ENCODE measurements at places on chromosomes 11 and 22. TPM values are rescaled to one million over a fixed set of nuclear protein-coding genes. Genes with fewer than 3 reads are reported as not detected.

- DNase-seq: no peak
Measured at GRCh38 chr22:25930083-25930482, 188.1 kb downstream of the MYO18B start.

SLN gene
- not detected for total RNA-seq

DNA sequence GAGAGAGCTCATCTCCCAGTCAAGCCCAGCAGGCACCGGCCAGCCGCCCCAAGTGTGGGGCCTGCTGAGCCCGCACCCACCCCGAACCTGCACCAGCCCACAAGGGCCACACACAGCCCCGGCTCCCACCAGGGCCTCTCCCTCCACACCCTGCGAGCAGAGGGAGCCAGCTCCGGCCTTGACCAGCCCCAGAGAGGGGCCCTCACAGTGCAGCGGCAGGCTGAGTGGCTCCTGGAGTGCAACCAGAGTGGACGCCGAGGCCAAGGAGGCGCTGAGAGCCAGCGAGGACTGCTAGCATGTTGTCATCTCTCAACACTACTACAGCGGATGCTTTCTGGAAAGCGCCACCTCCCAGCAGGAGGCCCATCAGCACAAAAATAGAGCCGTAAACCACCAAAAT lies 10.9 kb downstream of the DEFB108B start:
- DNase-seq: no peak

ANO5 gene
- total RNA-seq: 4.3 TPM

GRCh38 chr11:11535611-11536010 lies 86.2 kb downstream of the GALNT18 start:
- no peak for DNase-seq

APOL4 gene
- 2.0 TPM for total RNA-seq

- no peak for DNase-seq
Measured at GRCh38 chr11:118447423-118447822, 11.1 kb downstream of the KMT2A start.

All from pancreas (tissue), 10 donors.